Lower leg skin (tissue), 4 donors: ENCODE measurements at places on chromosomes 2 and 18.

DNA sequence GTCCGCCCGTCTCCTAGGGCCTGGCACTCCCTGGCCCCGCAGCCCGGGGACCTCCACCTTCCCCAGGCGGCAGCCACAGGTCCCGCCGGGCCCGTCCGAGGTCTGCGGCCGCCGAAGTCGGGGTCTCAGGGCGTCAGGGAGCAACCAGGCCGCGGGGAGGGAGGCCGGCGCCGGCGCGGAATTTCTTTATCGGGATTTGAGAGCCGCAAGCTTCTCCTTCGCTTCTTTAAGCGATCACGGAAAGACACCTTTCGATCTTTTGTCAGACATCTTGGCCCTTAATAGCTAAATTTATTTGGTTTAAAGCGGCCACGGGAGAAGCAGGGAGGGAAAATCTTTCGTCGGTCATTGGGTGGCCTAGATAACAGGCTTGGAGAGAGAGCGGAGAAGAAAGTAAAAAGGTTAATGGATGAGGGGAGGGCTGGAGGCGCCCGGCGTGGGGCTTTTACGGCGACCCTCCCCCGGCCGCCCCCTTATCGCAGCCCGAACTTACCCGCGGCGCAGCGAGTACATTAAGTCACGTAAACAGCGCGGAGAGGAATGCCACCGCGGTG lies 4.3 kb upstream of the GATA6 start:
- no peak for DNase-seq

- DNase-seq = no peak
Observed at GRCh38 chr18:32803568-32803967, 30.7 kb upstream of the KLHL14 start.

- DNase-seq = no peak
Observed at GRCh38 chr2:157319795-157320194, 5.8 kb downstream of the ERMN start.

- DNase-seq = no peak
Observed at GRCh38 chr2:147255812-147256211, 589.0 kb upstream of the ACVR2A start.

- no peak for DNase-seq
Observed at GRCh38 chr2:70490381-70490780, 63.2 kb downstream of the TGFA start.

- no peak for DNase-seq
Observed at GRCh38 chr18:31551883-31552282, 39.8 kb upstream of the TTR start.

DNA sequence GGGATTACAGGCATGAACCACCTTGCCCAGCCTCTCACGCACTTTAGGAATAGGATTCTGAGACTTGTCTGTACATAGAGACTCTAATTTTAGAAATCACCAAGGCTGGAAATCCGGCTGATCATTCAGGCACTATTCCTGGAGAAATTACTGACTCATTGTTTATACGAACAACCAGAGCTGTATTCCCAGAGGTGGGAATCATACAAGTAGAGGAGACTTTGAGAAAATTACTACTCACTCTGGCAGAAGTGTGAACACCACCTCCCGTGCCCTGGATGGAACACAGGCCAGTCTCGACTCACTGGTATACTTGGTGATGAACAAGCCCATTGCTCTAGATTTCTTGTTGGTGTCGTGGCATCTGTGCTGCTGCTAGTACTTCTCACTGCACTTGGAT lies 5.8 kb upstream of the ADNP2 start:
- no peak for DNase-seq

- no peak for DNase-seq
Observed at GRCh38 chr2:21055451-21055850, 11.6 kb upstream of the APOB start.

DNA sequence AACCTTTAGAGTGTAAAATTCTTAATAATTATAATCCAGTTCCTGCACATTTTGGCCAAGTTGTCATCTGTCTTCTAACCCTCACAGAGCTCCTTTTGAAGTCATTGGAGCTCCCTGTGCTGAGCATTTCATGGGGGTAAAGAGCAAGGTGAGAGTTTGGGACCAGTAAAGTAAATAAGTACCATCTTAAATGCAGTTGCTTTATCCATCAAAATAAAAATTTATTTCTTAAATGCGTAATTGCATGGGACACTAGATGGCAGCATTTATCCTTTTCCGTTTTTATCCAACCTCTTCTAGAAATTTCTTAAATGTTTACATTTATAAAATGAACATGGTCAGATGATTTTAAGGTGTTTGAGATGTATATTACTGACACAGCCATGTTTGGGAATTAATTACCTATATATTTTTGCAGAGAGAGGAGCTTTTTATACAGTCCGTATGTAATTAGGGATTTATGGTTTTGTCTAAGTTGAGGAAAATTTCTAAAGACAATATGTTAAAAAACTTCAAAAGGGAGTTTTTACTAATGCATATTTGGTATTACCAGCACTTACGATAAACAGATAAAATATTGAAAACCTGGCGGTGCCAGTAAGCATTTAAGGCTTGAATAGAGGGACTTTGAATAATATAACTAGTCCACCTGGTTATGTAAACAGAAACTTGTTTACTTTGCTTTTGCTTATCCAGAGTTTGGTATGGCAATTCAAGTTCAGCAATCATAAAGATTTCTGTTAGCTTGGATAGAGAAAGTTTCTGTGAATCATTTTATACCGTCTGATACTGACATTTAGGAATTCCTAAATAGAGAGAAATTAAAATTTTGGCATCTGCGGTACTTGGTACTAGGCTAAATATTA lies 54.5 kb downstream of the ACSL3 start:
- DNase-seq = no peak

DNA sequence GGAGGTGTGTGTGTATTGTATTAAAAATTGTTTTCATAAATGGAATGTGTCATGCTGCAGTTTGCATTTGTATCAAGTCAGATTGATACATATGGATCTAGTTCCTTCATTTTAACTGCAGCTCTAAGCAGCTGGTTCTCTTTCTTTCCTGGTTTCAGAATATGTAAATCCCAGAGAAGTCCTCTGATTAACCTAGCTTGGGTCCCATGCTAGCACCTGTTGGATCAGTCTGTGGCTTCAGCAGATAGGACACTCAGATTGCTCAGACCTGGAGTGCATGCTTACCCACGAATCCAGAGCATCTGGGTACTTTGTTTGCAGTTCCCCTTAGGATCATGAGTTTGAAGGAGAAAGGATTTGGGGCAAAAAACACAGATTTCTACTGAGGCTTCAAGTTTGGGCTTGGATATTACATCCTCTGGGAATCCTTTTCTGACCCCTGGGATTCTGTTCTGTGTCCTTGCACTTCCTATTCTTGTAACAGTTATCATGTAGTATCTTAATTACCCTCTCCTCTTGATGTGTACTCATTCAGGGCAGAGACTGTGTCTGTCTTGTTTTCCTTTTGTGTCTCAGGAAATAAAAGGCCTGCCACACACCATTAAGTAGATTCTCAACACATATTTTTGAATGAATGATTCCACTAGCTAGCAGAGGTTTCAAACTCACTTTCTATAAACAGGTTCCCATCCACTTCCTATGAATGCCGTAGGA lies 142.1 kb downstream of the PHLPP1 start:
- DNase-seq = no peak
